Bladder microvascular endothelial cell (primary cell): ENCODE measurements at places on chromosomes 6 and 20. TPM values are rescaled to one million over a fixed set of nuclear protein-coding genes. Genes with fewer than 3 reads are reported as not detected.

The FOXF2 gene
- not detected in 2 replicates for total RNA-seq

The ARMH2 gene
- total RNA-seq, result not detected in 2 replicates

The FGD2 gene
- not detected in 2 replicates for total RNA-seq

The RBPJL gene
- total RNA-seq, result not detected in 2 replicates

The SYNCRIP gene
- 40.0 and 107 TPM in 2 replicates for total RNA-seq

The CDKN1A gene
- total RNA-seq, result 142 and 252 TPM in 2 replicates

The SPTLC3 gene
- 0.65 and 1.0 TPM in 2 replicates for total RNA-seq

The NFATC2 gene
- 2.1 and 7.5 TPM in 2 replicates for total RNA-seq

The MRPL14 gene
- 62.5 and 64.4 TPM in 2 replicates for total RNA-seq

The HSPA1A gene
- 98.4 and 221 TPM in 2 replicates for total RNA-seq

The HUS1B gene
- 0.65 and 3.7 TPM in 2 replicates for total RNA-seq

The HNF4A gene
- under 0.01 TPM in 1 of 2 replicates, not detected in the other for total RNA-seq

The PBOV1 gene
- total RNA-seq, result not detected in 2 replicates

The CYP39A1 gene
- total RNA-seq, result 0.88 and 0.97 TPM in 2 replicates

The CALHM5 gene
- total RNA-seq, result 5.3 and 12.6 TPM in 2 replicates

The LAMA2 gene
- 0.81 and 1.2 TPM in 2 replicates for total RNA-seq

The TSPO2 gene
- total RNA-seq, result not detected in 2 replicates

The SAMD5 gene
- total RNA-seq, result 0.65 and 0.69 TPM in 2 replicates

The CD24 gene
- total RNA-seq, result 0.49 and 2.5 TPM in 2 replicates

The MRAP2 gene
- total RNA-seq, result 0.16 and 0.57 TPM in 2 replicates

The SLC52A3 gene
- total RNA-seq, result 0.13 TPM in 1 of 2 replicates, not detected in the other

The EYS gene
- not detected in 2 replicates for total RNA-seq

The SIM1 gene
- total RNA-seq, result under 0.01 TPM in 1 of 2 replicates, not detected in the other

The PHACTR1 gene
- 1.9 and 2.7 TPM in 2 replicates for total RNA-seq

The WFDC10B gene
- not detected in 2 replicates for total RNA-seq

The TREM1 gene
- total RNA-seq, result not detected in 2 replicates

The RFX6 gene
- total RNA-seq, result not detected in 2 replicates

The HLA-DOB gene
- total RNA-seq, result not detected in 2 replicates

The CCN6 gene
- not detected in 2 replicates for total RNA-seq

The WASF1 gene
- 4.5 and 10.4 TPM in 2 replicates for total RNA-seq

The MYB gene
- total RNA-seq, result 0.16 TPM in 1 of 2 replicates, not detected in the other

The GPR6 gene
- not detected in 2 replicates for total RNA-seq

The CLDN20 gene
- not detected in 2 replicates for total RNA-seq

The GJA10 gene
- not detected in 2 replicates for total RNA-seq

The BCAS1 gene
- not detected in 2 replicates for total RNA-seq

The CPNE5 gene
- 5.8 and 18.1 TPM in 2 replicates for total RNA-seq

The RNF217 gene
- 7.4 and 39.1 TPM in 2 replicates for total RNA-seq

The ARHGAP18 gene
- total RNA-seq, result 68.9 and 114 TPM in 2 replicates

The TFAP2A gene
- total RNA-seq, result not detected in 2 replicates

The STMN3 gene
- 0.69 and 1.5 TPM in 2 replicates for total RNA-seq

The PTGIS gene
- 0.49 and 1.3 TPM in 2 replicates for total RNA-seq

The SLC35F1 gene
- under 0.01 TPM in 1 of 2 replicates, not detected in the other for total RNA-seq
